ENCODE measurements at places on chromosomes 16 and 17.

GRCh38 chr17:65485388-65486299, 75.8 kb downstream of the AXIN2 start:
- no peak for DNase-seq

- DNase-seq, result no peak
Observed at GRCh38 chr17:81350320-81350890, 44.9 kb upstream of the BAHCC1 start.

GRCh38 chr17:335691-336090, 16.9 kb downstream of the RPH3AL start:
- DNase-seq, result no peak

DNA sequence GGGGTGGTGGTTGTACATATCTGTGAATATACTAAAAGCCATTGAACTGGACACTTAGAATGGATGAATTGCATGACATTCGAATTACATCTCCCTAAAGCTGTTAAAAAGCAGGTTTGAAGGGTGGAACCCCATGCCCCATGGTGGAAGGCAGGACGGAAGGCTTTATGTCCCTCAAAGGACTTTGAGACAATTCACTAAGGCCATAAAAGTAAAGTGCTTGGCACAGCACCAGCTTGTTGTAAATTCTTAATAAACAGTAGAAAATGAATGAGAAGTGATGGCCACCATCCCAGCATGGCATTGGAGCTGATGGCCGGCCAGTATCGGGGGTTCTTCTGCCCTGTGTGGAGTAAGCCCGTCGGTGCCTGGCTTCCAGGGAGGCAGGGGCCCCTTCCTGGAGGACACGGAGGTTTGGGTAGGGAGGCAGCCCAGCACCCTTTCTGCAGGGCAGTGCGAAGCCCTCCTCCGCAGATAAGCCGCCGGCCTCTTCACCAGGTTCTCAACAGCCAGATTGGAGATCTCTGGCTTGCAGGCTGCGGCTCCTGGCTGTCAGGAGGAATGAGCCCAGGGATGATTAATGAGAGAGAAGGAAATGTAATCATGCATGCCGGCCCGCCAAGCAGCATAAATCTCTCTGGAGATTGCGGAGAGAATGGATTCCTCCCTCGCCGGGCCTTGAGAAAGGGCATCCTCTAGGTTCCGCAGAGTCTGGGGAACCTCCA, 346.9 kb downstream of the FOXL1 start:
- no peak for DNase-seq

DNA sequence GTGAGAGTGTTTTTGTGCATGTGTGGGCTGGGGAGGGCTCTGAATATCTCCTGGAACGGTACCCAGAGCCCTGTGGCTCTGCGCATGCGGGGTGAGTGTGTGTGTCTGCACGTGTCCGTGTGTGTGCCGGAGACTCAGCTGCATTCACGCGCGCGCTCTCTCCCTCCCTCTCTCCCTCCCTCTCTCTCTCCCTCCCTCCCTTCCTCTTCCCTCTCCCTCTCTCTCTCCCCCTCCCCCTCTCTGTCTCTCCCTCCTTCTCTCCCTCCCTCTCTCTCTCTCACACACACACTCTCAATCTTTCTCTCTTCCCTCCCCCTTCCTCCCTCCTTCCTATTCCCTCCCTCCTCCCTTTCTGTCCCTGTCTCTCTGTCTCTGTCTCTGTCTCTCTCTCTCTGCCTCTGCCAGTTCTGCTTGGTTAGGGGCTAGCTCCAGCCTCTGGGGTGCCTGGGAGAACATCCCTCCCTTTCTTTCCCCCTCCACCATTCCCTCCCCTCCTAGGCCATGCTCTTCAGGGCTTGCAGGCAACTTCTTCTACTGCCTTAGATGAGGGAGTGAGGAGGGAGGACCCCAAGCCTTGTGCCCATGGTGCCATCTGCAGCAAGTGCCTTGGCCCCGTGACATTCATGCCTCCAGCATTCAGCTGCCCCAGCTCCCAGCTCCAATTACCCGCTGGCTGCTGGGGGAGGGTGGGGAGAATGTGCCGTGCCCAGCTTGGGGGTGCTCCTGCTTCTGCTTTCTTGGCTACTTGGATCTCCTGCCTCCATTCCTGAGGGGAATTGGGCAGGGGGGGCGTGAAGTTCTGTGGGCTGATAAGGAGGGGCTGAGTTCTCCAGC, 6.4 kb downstream of the THRA start:
- DNase-seq, result peak; percentile 65

- DNase-seq, result peak; percentile 24
Observed at GRCh38 chr17:59521465-59522126, 43.8 kb upstream of the DHX40 start.

DNA sequence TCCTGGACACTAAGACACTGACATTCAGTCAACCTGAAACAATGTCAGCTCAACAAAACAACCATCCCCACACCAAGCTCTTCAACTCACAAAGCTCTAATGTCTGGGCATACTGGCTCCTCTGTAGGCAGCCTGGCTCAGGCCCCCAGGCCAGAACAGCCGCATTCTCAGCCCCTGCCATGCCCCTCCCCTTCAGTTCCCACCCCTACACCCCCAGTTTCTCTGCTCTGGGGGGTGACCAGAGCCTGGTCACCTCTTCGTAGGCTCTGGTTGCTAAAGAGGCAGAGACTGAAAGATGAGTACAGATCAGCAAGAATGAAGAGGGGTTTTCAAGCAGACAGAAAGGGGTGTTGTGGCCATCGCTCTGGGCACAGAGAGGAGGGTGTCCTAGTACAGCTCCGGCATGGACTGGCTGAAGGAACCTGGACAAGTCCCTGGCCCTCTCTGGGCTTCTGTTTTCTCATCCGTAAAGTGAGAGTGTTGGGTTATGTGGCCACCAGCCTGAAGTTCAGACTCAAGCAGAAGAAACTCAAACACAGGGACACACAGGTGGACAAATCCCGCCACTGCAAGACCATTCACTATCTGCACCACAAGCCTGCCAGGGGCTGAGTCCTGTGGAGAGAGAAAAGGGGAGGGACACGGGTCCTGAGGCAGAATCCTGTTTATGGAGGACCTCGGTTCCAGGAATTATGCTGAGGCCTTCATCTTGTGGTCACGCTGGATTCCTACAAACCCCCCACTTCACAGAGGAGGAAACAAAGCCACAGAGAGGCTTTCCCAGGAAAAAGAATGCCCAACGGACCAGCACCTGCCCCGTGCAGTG, 987 bp upstream of the SLC4A1 start:
- no peak for DNase-seq

Measured in activated effector memory CD4-positive, alpha-beta T cell treated with Interleukin-2 at 50 U/mL for 16 hours (primary cell).